ENCODE measurements at places on chromosomes 7 and 10.

GRCh38 chr7:50333221-50333651, 28.7 kb downstream of the IKZF1 start:
- DNase-seq = no peak

GRCh38 chr7:142311876-142312275, 54.0 kb upstream of the PRSS58 start:
- no peak for DNase-seq

DNA sequence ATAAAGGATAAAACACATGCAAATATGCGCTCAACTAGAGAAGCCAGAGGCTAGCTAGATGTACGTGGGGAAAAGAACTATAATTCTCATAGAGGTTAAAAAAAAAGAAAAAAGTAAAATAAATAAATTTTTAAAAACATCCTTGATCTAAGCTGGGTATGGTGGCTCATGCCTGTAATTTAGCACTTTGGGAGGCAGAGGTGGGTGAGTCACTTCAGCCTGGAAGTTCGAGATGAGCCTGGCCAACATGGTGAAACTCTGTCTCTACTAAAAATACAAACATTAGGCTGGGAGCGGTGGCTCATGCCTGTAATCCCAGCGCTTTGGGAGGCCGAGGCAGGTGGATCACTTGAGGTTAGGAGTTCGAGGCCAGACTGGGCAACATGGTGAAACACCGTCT, 18.6 kb upstream of the HSPA12A start:
- DNase-seq = no peak

- DNase-seq = no peak
Observed at GRCh38 chr7:83528925-83529423, 120.0 kb downstream of the SEMA3E start.

GRCh38 chr7:104198673-104199278, 9.0 kb downstream of the ORC5 start:
- no peak for DNase-seq

DNA sequence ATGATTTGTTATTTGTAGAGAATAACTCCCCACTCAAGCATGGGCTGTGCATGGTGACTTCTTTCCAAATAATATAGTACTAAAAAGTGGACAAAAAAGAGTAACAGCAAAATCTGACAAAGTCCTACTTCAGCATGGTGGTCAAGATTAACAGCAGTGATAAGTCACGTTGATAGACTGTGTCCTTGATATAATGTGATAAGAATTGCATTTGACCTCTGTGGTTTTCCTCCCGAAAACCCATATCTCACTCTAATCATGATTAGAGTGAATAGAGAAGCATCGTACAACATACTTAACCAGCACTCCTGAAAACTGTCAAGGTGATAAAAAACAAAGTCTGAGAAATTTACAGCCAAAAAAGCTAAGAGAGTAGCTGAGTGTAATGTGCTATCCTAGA, 42.4 kb downstream of the REEP3 start:
- no peak for DNase-seq

- DNase-seq = no peak
Observed at GRCh38 chr10:88895250-88895649, 15.2 kb downstream of the STAMBPL1 start.

DNA sequence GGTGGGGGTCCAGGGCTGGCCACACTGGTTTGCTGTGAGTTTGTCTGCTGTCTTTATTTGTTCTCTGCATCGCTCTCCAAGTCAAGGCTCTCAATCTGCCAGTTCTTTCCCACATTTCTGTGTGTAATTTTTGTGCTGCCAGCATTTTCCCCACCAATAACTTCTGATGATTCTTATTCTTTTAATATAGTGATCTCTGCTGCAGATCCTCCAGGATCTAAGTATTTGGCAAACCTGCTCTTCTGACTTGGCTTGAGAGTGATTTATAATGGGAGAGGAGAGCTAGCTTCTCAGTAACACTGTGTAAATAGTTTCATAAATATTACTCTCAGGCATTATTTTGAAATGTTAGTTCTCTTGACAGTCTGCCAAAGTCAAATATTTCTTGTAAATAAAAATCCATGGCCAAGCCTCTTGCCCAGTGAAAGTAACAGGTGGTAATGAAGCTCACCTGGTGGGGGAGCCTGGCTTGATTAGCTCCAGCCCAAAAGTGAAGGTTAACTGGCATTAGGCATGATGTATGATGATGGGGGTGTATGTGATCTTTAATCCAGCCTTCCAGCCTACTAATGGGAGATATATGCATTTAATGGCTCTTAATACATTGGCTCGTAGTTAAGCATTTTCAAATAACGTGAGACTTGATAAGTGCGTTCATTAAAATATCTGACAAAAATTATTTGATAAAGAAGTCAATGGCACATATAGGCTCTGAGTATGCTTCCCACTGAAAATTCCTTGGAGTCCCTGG, 1055.9 kb downstream of the KCNMA1 start:
- no peak for DNase-seq

GRCh38 chr10:71948496-71949067, 15.6 kb upstream of the CHST3 start:
- no peak for DNase-seq

- DNase-seq = no peak
Observed at GRCh38 chr7:114886241-114886640, 35.7 kb upstream of the MDFIC start.

DNA sequence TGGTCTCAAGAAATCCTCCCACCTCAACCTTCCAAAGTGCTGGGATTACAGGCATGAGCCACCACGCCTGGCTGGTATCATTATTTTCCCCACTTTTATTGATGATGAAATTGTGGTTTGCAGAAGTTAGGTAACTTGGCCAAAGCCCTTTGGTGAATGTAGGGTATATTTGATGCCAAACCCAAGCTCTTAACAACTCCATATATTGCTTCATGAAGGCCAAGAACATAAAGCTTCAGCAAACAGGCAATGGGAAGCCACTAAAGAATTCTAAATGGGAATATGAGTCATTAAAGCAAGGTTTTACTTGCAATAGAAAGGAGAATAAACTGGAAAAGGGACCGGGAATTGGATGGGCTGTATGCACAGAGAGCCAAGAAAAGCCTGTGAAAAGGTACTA, 142.7 kb downstream of the KMT2E start:
- no peak for DNase-seq

DNA sequence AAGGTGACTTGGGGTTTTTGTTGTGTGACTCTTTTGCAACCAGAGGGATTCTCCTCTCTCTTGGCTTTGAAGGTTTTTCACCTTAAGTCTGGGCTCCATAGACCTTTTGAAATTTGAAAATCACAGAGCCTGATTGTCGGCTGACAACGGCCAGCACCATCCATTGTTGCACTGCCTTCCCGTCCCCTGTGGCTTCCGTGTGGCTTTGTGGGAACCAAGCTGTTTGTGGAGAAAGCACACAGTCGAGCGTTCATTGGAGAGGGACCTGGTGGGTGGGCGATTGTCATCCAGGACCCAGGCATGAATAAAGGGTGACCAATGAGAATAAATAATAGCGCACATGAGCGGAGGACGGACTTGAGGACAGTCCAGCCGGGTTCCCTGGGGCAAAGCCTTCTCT, 7.4 kb upstream of the RAMP3 start:
- peak; percentile 25 for DNase-seq

- no peak for DNase-seq
Observed at GRCh38 chr7:37033141-37033540, 308.8 kb upstream of the AOAH start.

DNA sequence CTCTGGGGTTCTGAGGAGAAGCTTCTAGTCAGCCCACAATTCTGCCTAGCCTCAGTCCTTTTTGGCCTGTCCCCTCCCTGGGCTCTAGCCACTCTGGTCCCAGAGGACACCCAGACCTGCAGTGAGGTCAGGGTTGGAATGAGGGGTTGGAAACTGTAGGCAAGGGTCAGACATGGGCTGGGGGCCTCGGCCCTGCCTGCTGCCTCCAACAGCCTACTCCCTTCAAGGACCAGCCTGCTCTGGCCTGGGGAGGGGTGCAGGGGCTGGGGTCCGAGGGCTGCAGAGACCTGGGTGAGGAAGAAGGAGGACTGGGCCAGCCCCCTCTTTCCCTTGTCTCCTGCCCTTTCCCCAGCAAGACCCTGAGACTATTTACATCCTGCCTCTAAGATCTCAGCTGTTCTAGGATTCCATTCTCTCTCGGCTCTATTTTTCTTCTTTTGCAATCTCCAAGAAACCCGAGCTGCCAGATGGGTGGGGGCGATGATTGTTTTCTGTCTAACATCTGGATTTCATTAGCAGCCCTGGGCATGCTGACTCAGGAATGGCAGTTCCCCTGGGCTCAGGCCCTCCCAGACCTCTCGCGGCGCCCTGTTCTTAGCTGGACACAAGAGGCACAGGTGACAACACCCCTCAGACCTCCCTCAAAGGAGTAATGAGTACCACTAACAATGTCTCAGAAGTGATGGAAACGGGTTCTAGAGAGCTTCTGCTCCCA, 23.1 kb downstream of the ZCCHC24 start:
- peak; percentile 84 for DNase-seq

- DNase-seq = no peak
Observed at GRCh38 chr7:5695727-5696345, 85.6 kb downstream of the RNF216 start.

DNA sequence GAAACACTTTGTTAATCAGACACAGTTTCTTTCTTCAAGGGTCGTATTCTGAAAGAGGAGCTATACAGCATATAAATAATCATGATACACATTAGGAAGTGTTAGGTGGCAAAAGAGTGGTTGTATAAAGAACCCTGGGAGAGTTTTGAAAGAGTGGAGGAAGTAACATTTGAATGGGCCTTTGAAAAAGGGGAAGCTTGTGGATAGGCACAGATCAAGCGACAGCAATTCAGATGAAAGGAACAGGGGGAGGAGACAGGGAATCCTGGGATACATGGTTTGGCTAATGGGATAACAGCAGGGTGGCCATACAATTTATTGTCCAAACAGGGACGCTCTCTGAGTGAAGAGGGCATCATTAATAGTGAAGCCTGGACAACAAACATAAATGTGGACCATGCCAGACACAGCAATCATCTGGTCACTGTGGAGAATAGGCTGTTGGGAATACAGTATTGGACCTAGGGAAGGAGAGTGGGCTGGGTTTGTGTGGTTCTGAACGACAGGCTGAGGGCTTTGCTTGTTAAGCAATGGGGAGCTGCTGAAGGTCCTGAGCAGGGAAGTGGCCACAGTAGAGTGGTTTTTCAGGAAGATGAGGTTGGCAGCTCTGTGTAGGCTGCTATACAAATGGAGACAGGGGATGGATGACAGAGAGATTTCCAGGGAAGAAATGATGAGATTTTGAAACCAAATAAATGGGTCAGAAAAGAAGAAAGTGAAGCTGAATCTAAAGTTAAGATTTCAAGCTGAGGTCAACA, 75.9 kb downstream of the ICA1 start:
- DNase-seq = no peak

DNA sequence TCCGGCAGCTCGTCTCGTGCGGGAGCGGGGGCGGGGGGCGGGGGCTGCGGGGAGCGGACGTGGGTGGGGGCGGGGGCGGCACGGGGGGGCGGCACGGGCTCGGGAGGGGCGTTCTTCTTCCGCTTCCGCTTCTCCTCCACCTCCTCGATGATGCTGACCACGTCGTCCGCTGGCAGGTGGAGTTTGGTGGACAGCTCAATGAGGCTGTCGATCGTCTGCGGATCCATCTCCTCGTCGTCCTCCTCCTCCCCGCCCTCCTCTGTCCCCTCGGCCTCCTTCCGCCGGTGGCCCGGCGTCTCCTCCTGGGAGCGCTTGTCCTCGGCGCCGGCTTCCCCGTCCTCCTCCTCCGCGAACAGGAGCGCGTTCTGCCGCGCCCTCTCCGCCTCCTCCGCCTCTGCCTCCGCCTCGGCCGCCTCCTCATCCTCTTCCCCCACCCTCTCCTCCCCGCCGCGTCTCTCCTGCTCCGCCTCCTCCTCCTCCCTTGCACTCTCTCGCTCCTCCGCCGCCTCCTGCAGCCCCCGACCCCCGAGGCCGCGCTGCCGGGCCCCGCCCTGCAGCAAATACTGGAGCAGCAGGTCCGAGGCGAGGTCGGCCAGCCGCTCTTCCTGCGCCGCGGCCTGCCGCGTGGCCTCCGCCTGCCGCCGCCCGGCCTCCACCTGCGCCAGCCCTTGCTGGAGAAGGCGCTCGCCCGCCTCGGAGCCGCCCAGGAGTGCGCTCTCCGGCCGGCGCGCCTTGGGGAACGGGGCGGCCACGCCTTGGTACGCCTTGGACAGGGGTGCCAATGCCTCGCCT, 1.9 kb downstream of the VGF start:
- DNase-seq = no peak

DNA sequence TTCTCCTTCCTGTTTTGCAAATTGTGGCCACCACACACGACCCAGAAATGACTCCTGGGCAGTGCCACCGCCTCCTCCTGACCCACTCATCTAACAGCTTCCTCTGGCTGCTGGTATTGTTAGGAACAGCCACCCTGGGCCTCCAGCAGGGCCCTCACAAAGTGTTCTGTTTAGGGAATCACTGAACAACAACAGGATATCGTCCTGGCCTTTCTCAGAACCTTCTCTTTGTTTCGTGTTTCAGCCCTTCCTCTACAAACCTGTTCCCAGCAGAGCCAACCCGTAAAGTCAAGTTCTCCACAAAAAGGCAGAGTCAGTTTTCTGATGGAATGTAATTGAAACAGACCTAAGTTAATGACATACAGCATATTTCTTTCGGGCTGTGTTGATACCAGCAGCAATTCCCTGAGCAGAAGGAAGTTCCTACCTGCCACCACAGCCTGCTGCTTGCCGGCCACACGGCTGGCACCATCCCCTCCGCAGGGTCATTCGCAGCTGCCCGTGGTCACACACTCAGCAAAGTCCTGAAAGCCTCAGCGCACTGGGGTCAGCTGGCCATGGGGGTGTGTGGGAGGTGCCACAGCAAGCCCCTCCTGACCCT, 91.7 kb upstream of the PITRM1 start:
- no peak for DNase-seq

GRCh38 chr7:27992755-27993493, 187.7 kb downstream of the JAZF1 start:
- DNase-seq = no peak

- DNase-seq = no peak
Observed at GRCh38 chr10:27223964-27224363, 16.6 kb downstream of the ACBD5 start.

GRCh38 chr10:34254596-34254995, 560.5 kb downstream of the PARD3 start:
- DNase-seq = no peak

GRCh38 chr10:65708057-65708456, 1217.8 kb upstream of the LRRTM3 start:
- DNase-seq = no peak

- no peak for DNase-seq
Observed at GRCh38 chr7:11726001-11726793, 105.8 kb downstream of the THSD7A start.

GRCh38 chr7:157496416-157497275, 159.8 kb downstream of the DNAJB6 start:
- DNase-seq = peak; percentile 41

GRCh38 chr10:85795460-85795859, 571.1 kb downstream of the GRID1 start:
- no peak for DNase-seq
